Gastroesophageal sphincter (tissue), 4 donors: ENCODE measurements at places on chromosomes 3 and 15. TPM values are rescaled to one million over a fixed set of nuclear protein-coding genes. Genes with fewer than 3 reads are reported as not detected.

Gene C3orf20
- total RNA-seq = not detected

Gene LSAMP
- total RNA-seq = 3.1 TPM

Gene CELF6
- total RNA-seq = 5.4 TPM

Gene ZNF35
- total RNA-seq = 12.5 TPM

Gene CLSTN2
- total RNA-seq = 9.7 TPM

Gene ATP10A
- total RNA-seq = 24.7 TPM

Gene FOXL2
- total RNA-seq = not detected

Gene ARGFX
- not detected for total RNA-seq

Gene KBTBD13
- not detected for total RNA-seq

GRCh38 chr15:92909136-92909781 is 9.1 kb downstream of the CHD2 start:
- ATAC-seq = no peak

GRCh38 chr3:24951180-24951579 is 456.5 kb upstream of the THRB start:
- ATAC-seq = no peak

DNA sequence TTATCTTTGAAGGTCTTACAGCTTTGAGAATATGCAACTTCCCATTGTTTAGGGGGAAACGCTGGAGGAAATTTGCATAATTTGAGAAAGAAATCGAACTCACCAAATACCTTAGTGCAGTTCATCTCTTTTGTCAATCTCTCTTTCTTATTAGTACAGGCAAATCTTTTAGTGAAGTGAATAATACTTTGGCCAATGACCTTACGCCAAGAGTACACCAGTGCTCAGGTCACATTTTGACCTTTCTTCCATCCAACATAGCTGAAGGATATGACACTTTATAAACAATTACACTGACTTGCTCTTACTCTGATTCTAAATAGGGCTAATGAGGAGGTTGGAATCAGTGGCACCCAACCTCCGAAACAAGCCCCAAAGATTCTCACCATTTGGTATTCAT is 494.8 kb downstream of the FOXP1 start:
- no peak for ATAC-seq

DNA sequence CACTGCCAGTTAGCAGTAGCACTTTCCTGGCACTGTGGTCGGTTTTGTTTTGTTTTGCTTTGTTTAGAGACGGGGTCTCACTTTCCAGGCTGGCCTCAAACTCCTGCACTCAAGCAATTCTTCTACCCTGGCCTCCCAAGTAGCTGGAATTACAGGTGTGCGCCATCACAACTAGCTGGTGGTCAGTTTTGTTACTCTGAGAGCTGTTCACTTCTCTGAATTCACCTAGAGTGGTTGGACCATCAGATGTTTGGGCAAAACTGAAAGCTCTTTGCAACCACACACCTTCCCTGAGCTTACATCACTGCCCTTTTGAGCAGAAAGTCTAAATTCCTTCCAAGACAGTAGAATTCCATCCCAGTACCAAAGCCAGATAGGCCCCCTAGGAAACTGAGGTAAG is 22.6 kb downstream of the CLDN18 start:
- no peak for ATAC-seq

GRCh38 chr3:26108846-26109489 is 319.1 kb downstream of the OXSM start:
- no peak for ATAC-seq

- no peak for ATAC-seq
These were observed 3.2 kb upstream of the PPP4R2 start for GRCh38 chr3:72993391-72993790.

DNA sequence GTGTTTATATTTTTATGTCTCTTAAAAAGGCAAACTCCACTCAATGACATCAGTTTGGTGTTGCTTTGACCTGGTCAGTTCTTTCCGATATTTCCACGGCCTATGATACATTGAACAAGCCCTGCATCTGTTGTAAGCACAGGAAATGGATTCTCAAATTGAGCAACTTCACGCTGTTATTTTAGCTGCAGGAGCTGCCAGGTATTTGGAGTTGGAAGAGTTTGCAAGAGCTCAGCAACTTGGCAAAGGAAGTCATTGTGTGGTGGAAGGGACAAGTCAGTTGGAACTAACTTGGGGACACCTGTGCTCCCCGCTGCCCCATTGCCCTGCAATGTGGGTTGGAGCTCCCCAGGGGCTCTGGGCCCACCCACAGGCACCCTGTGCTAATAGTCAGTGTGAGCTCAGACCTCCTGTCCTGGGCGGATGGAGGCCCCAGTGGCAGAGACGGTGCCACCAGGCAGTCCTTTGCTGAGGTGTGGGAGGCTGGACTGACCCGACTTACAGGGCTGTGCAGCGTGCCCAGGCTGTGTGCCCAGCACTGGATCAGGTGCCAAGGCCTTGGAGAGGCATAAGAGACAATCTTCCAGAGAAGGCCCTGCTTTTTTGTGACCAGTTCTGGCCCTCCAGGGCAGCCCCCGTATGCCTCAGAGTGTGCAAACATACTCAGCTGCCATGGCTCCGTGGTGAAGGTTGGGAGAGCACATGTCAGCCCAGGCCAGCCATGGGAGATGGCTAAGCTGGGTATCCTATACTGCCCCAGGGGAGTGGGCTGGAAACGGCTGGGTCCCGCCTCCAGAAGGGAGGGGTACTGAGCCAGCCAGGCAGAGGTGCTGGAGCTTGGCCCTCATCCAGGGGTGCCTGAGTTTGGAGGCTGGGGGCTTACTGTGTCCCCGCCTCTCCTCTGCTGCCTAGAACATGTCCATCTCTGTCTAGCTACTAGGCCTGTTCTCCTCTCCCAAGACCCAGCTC is 43.5 kb downstream of the KY start:
- ATAC-seq = no peak

DNA sequence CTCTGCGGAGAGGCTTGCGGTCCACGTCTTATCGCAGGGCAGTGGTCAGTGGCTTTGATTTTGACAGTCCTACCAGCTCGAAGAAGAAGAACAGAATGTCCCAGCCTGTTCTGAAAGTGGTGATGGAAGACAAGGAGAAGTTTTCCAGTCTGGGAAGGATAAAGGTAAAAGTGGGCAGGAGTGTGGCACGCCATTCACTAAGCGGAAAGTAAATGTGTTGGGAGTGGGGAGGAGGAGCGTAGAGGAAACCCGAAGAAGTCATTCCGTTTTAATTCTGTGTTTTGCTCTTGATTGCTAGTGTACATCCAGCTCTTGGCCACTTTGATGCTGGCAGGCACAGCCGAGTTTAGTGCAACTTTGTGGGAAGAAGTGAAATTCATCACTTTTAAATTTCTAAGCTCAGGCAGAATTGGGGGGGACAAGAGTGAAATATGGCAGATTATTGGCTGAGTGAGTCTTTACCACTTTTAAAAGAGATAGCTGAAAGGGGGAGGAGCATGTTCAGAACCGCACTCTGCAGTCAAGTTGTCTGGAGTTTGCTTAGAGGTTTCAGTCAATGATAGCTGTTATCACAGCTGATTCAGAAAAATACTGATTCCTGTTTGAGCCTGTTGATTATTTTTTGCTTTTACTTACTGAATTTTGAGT is 1.8 kb downstream of the ARHGEF26 start:
- no peak for ATAC-seq

GRCh38 chr3:26004172-26004571 is 214.3 kb downstream of the OXSM start:
- no peak for ATAC-seq
